A549 treated with AZD2906 at 1 μM for 4 hours (cell line): ENCODE measurements at places on chromosomes 1 and 21. TPM values are rescaled to one million over a fixed set of nuclear protein-coding genes. Genes with fewer than 3 reads are reported as not detected.

REG4 gene
- total RNA-seq: not detected in 5 replicates

TMEM201 gene
- 10.4 to 13.9 TPM (median 13.0 TPM) in 5 replicates for total RNA-seq

TRAF3IP3 gene
- not detected in 5 replicates for total RNA-seq

SPATA46 gene
- not detected in 5 replicates for total RNA-seq

MTARC1 gene
- 8.1 to 8.9 TPM (median 8.5 TPM) in 5 replicates for total RNA-seq

CLDN14 gene
- total RNA-seq: 0.07 TPM in 1 of 5 replicates, not detected in the others

COL6A2 gene
- 16.1 to 18.9 TPM (median 17.7 TPM) in 5 replicates for total RNA-seq

EFNA4 gene
- total RNA-seq: 15.5 to 17.4 TPM (median 16.3 TPM) in 5 replicates

GPR153 gene
- 4.8 to 7.7 TPM (median 7.4 TPM) in 5 replicates for total RNA-seq

KRTAP19-1 gene
- total RNA-seq: not detected in 5 replicates

ZNF683 gene
- not detected in 5 replicates for total RNA-seq

SEMA4A gene
- 0.34 to 0.69 TPM (median 0.40 TPM) in 5 replicates for total RNA-seq

PRDM16 gene
- 0.15 to 0.49 TPM (median 0.18 TPM) in 5 replicates for total RNA-seq

FAM177B gene
- not detected in 5 replicates for total RNA-seq

RGS8 gene
- not detected in 5 replicates for total RNA-seq

OR2L13 gene
- not detected in 5 replicates for total RNA-seq

SMYD3 gene
- total RNA-seq: 13.3 to 14.0 TPM (median 13.8 TPM) in 5 replicates

ACTA1 gene
- total RNA-seq: 0.14 to 0.16 TPM (median 0.15 TPM) in 4 of 5 replicates, not detected in the other

LCE6A gene
- total RNA-seq: not detected in 5 replicates

B3GALT2 gene
- total RNA-seq: not detected in 5 replicates

MPZ gene
- 0.12 to 0.36 TPM (median 0.24 TPM) in 5 replicates for total RNA-seq

PRAMEF26 gene
- not detected in 5 replicates for total RNA-seq

LRRC71 gene
- total RNA-seq: 0.06 to 0.19 TPM (median 0.15 TPM) in 5 replicates

TINAGL1 gene
- 0.31 to 0.72 TPM (median 0.55 TPM) in 5 replicates for total RNA-seq

ZNF697 gene
- total RNA-seq: 1.4 to 1.7 TPM (median 1.4 TPM) in 5 replicates

FAM151A gene
- total RNA-seq: 0.26 to 0.41 TPM (median 0.31 TPM) in 5 replicates

NUCKS1 gene
- 88.2 to 130 TPM (median 104 TPM) in 5 replicates for total RNA-seq

ZNF593OS gene
- total RNA-seq: 0.18 to 0.28 TPM in 2 of 5 replicates, not detected in the others

KRTAP11-1 gene
- not detected in 5 replicates for total RNA-seq

OR10J1 gene
- not detected in 5 replicates for total RNA-seq

ATP1A4 gene
- 0.07 TPM in 1 of 5 replicates, not detected in the others for total RNA-seq

ANXA9 gene
- 0.56 to 1.0 TPM (median 0.72 TPM) in 5 replicates for total RNA-seq

PLPPR5 gene
- 0.03 TPM in 1 of 5 replicates, not detected in the others for total RNA-seq

C1orf94 gene
- total RNA-seq: 0.05 to 0.06 TPM (median 0.06 TPM) in 3 of 5 replicates, not detected in the others

SPOCD1 gene
- total RNA-seq: 3.3 to 4.8 TPM (median 3.9 TPM) in 5 replicates

ALX3 gene
- total RNA-seq: not detected in 5 replicates

ARHGEF11 gene
- 15.4 to 18.0 TPM (median 17.2 TPM) in 5 replicates for total RNA-seq

NECTIN4 gene
- total RNA-seq: 1.6 to 1.9 TPM (median 1.8 TPM) in 5 replicates

SPRR2A gene
- not detected in 5 replicates for total RNA-seq

SCYL3 gene
- total RNA-seq: 2.3 to 3.3 TPM (median 2.8 TPM) in 5 replicates

LAMTOR5 gene
- 177 to 185 TPM (median 179 TPM) in 5 replicates for total RNA-seq

OLFML3 gene
- 3.7 to 4.7 TPM (median 3.9 TPM) in 5 replicates for total RNA-seq

CHRNB2 gene
- total RNA-seq: 0.32 to 0.51 TPM (median 0.39 TPM) in 5 replicates

SH3BGR gene
- total RNA-seq: 0.49 to 0.95 TPM (median 0.73 TPM) in 5 replicates

HHAT gene
- 1.5 to 1.9 TPM (median 1.7 TPM) in 5 replicates for total RNA-seq

RAB25 gene
- total RNA-seq: 0.21 TPM in 1 of 5 replicates, not detected in the others

TMPRSS3 gene
- total RNA-seq: 0.14 to 0.30 TPM (median 0.20 TPM) in 5 replicates

FCRL6 gene
- total RNA-seq: not detected in 5 replicates

S100A8 gene
- not detected in 5 replicates for total RNA-seq

FALEC gene
- 0.13 to 0.35 TPM (median 0.26 TPM) in 4 of 5 replicates, not detected in the other for total RNA-seq

ADAMTS4 gene
- total RNA-seq: 0.01 to 0.02 TPM (median 0.01 TPM) in 4 of 5 replicates, not detected in the other

OR1C1 gene
- total RNA-seq: not detected in 5 replicates
